ENCODE measurements at places on chromosomes 7 and 10.

GRCh38 chr7:108484137-108484536 is 27.9 kb upstream of the NRCAM start:
- no peak for DNase-seq

DNA sequence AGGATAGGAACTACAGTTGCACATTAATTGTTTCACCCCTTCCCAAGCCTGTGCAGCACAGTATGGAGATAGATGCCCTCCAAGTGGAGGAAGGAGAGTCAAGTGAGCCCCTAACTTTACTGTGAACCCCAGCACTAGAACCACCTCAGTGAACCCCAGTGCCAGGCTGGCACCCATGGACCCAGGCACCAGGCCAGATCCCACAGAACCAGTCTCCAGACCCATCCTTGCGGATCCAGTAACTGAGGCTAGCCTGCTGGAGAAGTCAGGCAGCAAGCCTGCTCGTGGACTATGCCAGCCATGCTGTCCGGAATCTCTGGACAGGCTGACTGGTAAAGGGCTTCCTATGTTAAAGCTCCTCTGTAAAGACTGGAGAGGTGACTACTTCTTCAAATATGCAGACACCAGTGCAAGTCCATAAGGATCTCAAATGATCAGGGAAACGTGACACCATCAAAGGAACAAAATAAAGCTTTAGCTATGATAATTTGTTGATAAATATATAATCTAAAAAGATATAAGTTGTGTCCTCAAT is 27.7 kb downstream of the SHOC2 start:
- DNase-seq: no peak

DNA sequence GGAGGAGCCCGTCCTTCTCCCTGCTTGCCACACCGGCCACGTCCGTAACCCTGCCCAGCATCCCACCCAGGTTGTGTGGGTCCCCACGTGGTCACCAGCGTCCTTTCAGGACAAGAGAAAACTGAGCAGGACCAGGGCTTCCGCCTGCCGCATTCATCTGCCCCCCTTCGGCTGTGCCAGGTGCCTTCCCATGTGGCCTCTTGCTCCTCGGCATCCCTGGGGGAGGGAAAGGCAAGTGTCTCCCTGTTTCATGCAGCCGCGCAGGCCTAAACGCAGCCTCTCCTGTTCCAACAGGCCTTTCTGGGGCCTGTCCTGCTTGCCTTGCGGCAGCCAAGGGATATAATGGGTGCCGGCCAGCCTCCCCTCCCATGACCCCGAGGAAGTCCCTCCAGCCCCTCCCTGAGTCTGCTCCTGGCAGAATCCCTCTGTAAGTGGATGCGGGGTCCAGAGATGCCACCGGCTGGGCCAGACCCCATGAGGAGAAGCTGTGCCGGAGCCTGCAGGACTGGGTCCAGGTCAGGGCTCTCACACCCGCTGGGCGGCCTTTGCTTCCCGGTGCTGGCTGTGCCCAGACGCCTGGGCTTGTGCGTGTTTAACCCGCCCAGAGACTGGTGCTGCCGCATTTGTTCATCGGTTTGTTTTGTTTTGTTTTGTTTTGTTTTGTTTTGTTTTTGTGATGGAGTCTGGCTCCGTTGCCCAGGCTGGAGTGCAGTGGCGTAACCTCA is 23.1 kb downstream of the SHH start:
- no peak for DNase-seq

DNA sequence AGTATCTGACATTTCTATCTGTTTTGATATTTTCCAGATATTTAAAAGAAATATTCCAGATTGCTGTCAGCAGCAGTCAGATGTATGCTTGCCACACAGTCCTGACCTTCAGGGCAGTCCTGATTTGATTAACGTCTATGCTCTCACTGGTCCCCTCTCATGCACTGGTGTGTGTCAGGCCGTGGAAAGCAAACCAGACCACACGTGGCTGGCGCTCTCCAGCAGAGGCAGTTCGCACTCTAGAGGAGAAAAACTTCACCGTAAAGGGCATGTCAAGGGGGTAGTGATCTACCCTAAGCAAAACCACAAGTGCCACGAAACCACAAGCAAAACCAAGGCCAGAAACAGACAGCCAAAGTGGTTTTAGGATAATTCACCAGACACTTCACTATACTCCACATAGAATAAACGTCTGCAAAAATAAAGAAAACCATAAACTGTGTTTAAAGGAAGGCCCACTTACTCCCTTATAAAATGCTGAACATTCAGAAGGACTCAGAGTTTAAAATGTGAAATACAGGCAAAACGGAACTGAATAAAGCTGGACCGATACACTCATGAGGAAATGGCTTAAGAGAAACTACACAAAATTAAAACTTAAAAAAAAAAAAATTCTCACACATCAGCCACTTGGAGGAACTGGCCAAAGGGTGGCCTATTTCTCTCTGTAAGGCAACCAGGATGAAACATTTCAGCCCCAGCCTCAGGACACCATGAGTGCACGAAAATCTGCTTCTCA is 26.4 kb downstream of the PARP12 start:
- no peak for DNase-seq

DNA sequence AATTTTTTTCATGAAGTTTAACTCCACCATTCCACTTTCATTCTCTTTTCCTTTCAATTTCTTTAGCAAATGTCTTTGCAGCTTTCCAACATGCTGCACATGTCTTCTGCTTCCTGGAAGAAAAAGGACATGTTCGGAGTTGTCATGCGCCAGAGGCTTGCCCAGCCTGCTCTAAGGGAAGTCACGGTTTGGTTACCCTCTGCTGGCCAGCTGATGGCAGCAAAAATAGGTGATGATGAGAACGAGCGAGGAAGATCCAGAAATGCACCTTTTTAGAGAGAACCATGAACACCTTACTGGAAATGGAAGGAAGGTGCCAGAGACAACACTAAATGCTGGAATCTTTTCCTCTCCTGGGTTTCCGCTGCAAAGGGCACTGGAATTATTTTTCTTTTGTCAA is 4.9 kb upstream of the ZSCAN21 start:
- DNase-seq: no peak

DNA sequence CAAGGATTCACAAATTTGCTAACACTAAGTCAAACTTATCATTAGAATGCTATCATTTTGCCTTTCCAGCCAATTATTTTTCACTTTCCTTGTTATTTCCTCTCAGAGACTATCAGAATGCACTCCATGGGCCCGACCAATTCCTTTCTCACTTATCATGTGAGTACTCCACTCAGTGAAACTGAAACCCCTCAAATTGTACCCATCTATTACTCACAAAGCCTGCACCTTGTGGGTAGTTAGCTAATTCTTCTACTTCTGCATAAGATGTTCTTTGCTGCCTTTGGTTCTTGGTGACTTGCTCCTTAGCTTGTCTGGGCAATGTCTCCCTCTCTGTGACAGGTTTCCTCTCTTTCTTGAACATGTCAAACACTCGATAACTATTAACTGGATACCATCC is 35.2 kb upstream of the MBL2 start:
- DNase-seq: no peak

DNA sequence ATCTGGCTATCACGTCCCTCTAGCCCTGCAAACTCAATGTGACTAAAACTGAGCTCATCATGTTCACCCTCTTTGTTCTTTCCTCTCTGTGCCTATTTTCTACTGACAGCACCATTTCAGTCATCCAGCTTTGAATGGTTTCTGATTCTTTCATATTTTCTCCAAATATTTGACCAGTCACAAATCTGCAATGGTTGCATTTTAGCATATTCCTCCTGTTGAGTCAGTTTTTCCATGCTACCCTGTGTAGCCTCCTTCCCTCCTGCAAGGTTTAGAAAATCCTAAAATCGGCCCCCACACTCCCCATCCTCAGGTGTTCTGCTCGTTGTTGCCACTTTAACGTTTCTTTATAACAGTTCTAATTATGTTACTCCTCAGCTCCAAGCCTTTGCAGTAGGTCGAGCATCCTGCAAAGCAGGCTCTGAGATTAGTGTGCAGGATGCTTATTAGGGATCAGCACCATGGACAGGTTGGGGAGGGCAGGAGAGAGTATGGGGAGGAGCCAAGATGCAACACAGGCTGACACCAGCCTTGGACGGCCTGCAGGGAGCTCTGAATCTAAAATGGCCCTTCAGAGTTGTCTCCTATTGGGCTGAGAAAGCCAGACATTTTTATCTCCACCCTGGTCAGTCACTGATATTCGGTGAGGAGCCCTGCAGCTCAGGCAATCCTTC is 531.0 kb upstream of the COBL start:
- DNase-seq: no peak

GRCh38 chr7:32224276-32224675 is 154.1 kb upstream of the PDE1C start:
- no peak for DNase-seq

DNA sequence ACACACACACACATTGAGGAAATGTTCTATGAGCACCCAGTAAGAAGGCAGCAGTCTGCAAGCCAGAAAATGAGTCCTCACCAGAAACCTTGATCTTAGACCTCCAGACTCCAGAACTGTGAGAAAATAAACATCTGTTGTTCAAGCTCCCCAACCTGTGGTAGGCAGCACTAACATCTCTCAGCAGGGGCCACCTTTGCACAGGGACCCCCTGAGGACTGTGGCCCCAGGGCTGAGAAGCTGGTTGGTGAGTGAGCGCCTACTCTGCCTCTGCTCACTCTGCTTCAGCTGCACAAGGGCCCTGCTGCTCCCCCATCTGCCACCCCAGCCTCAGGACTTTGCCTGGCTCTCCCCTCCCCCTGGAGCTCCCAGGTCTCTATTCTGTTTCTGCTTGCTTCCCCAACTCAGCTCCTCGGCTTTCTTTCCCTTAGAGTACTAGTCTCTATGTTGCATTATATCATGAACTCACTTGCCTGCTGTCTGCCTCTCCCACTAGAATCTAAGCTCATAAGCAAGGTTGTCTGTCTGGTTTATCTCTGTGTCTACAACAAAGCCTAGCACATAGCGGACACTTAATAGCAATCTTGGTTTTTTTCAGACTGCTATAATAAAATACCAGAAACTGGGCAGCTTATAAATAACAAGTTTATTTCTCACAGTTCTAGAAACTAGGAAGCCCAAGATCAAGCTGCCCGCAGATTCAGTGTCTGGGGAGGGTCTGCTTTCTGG is 40.4 kb upstream of the PRLHR start:
- no peak for DNase-seq

DNA sequence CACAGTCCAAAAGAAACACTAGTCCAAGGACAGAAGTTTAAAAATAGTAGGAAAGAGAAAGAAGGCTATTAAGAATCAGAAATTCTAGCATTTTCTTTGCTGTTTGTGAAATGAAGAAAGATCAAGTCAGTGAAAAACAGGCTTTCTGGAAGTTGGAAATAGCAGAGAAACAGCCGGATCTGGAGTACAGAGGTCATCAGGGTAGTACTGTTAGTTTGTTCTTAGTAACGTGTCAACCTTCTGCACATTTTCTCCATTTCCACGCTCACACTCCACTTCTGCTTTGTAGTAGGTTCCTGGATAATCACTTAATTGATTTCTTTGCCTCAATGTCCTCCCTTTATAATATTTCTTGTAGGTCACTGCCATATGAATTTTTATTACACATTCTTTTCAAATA is 322.6 kb downstream of the PCLO start:
- DNase-seq: no peak

- no peak for DNase-seq
These were observed 990 bp downstream of the CALML3 start for GRCh38 chr10:5525561-5526341.

- DNase-seq: no peak
These were observed 22.5 kb downstream of the WDR86 start for GRCh38 chr7:151387161-151388006.

GRCh38 chr7:90897961-90898469 is 301.9 kb downstream of the CDK14 start:
- no peak for DNase-seq

DNA sequence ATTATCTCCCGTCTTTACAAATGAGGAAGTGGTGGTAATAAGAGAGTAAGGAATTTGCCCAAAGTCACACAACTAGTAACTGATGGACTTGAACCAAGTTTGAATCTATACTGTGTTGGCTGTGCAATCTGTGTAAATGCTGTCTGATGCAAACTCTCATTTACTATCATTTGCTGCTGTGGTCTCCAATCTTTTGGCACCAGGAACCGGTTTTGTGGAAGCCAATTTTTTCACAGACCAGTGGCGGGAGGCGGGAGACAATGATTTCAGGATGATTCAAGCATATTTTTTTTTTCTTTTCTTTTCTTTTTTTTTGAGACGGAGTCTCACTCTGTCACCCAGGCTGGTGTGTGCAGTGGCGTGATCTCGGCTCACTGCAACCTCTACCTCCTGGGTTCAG is 450.0 kb upstream of the FZD8 start:
- no peak for DNase-seq

Data from stimulated activated CD4-positive, alpha-beta T cell treated with anti-CD3 and anti-CD28 coated beads, Interleukin-12 subunit alpha, Interleukin-12 subunit beta, amount 100 ng/mL, for 24 hours (primary cell).